Activated CD4-positive, alpha-beta T cell treated with anti-CD3 and anti-CD28 coated beads for 24 hours (primary cell): ENCODE measurements at places on chromosomes 5 and 9.

DNA sequence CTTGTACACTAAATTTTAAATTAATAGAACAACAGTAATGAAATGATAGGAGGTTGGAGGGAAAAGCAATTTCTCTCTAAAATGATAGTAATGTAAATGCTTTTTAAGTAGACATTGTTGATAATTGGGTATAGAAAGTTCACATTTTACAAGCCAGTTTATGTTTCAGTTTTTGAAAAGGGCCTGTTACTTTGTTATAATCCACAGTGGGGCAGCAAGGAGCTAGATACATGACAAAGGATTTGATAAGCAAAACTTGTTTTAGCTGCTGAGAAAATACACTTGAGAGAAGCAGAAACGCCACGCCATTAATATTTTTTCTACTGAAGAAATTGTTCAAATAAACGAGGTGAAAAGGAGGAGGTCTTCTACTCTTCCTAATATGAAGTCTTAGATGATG lies 30.2 kb downstream of the SREK1 start:
- DNase-seq = no peak

GRCh38 chr5:67652201-67652600 lies 455.6 kb upstream of the CD180 start:
- no peak for DNase-seq

DNA sequence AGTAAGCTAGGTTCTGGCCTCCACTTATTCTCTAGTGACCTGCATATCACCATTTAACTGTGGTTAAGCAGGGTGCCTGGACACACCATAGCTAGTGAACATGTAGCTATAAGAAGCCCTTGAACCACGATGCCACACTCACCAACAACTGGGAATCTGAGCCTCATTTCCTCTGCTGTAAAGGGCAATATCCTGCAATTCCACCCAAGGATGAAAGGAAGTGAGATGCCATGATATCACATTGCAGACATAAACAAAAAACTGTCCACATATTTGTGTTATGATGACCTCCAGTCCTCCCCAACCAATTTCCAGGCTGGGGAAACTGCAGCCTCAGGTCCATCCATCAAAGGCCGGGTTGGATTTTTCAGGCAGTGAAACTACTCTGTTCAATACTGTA lies 10.4 kb downstream of the TNIP1 start:
- no peak for DNase-seq

- DNase-seq = no peak
Measured at GRCh38 chr5:5066276-5067186, 73.6 kb upstream of the ADAMTS16 start.

GRCh38 chr5:147519380-147519779 lies 9.5 kb upstream of the DPYSL3 start:
- no peak for DNase-seq

DNA sequence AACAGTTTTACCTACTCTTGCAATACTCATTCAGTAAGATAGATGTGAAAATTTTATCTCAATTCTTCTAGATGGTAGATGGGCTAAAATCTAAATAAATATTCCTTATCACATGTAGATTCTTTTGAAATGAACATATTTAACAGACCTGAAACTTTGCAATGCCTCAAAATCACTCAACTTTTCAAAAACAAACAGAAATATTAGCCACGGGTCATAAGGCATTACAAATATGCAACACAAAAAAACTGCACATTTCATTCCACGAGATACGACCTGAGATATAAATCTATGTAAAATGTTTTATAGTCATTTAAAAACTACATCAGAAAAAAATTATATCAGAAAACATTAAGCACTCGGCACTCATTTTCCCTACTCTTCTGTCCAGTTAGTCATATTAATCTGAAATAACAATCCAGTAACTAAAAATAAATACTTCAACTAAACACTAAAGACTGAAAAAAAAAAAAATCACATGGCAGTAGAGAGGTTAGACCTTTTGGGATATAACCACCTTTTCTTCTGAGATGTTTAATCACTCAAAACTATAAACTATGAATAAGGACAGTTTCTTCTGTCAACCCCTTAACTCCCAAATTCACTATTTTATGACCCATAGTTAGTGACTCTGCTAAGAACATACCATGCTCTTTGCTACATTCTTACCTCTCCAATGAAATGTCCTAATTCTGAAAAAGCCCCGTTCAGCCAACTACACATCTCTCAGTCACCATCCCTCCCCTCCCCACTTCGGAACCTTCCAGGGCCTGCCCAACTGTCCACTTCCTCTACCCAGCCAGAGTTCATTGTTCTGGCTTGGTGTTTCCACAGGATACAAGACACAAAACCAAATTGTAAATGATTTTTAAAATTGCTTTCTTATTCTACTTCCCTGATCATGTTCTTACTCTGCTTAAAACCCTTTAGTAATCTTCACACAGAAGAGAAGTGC lies 6.4 kb downstream of the HOMER1 start:
- DNase-seq = no peak

- peak; percentile 4 for DNase-seq
Measured at GRCh38 chr9:135130207-135130976, 42.9 kb downstream of the OLFM1 start.

GRCh38 chr5:14598225-14598624 lies 16.6 kb downstream of the OTULINL start:
- no peak for DNase-seq

DNA sequence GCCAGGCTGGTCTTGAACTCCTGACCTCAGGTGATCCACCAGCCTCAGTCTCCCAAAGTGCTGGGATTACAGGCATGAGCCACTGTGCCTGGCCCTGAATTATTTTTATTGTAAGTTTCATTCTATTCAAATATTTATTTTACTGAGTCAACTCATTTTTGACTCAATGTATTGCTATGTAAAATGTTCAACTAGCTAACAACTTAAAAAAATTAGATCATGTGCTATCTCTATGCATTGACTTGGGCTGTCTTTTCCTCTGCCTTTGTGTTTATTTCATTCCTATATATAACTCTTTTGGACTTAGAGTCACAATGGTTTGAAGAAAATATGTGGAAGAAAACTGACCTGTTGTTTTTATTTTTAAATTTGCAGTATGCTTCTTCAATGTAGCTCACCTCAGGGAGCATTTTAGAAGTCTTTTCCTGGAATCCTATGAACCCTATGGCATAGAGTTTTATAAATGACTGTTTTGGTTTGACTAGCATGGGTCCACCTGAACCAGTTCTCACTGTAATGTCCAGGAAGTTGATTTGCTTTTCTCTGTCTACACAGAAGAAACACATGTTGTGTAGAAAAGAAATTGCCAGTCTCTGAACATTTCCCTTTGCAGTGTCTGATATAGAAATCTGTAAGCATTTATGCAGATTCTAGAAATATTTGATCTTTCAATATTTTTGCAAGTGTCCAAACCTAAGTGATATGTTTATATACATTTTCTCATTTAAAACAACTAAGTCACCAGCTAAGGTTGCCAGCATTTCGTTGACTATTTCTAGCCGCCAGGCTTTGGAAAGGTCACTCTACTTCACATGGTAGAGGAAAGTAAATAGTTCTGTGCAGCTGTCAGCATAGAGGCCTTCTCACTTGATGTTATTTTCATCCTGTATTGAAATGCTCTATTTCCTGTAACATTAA lies 138.8 kb downstream of the PCSK1 start:
- DNase-seq = no peak

GRCh38 chr9:115978091-115978490 lies 175.5 kb upstream of the PAPPA start:
- no peak for DNase-seq

DNA sequence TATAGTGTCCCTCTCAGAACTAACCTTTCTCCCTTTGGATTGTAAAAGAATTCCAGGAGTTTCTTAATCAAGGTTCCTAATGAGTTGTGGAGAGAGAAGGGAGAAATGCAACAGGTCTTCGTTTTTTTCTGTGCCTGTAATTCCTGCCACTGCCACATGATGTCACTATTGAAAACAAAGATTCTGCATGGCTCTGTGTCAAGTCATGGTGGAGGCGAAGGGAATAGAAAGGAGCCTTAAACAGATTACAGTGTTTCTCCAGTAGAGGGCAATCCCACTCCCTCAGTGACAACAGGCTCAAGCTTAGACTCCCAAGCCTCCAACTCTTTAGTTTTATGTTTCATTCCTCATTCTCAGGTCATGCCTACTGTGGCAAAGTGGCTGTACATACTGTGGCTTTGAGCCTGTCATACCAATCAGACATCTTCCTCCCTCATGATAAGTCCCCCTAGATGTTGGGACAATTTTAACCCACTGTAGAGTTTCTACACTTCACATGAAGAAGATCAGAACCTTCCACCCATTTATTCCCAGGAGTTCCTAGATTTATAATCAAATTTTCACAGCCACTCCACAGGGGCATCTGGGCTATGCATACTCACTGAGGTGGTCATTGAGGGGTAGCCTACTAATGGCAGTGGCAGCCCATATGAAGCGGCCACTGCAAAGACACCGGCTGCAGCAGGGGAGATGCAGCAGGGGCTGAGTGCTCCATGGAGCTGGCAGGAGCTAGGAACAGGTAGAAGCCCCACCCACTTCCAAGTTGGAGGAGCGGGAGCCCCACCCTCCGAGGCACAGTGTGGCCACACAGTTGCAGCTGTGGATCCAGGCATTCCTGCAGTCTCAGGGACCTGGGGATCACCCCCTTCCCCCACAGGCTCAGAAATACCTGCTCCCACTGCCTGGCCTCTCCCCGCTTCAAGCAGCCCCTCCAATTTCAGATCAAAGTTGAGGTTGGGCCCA lies 97.4 kb upstream of the TRIM32 start:
- DNase-seq = no peak

DNA sequence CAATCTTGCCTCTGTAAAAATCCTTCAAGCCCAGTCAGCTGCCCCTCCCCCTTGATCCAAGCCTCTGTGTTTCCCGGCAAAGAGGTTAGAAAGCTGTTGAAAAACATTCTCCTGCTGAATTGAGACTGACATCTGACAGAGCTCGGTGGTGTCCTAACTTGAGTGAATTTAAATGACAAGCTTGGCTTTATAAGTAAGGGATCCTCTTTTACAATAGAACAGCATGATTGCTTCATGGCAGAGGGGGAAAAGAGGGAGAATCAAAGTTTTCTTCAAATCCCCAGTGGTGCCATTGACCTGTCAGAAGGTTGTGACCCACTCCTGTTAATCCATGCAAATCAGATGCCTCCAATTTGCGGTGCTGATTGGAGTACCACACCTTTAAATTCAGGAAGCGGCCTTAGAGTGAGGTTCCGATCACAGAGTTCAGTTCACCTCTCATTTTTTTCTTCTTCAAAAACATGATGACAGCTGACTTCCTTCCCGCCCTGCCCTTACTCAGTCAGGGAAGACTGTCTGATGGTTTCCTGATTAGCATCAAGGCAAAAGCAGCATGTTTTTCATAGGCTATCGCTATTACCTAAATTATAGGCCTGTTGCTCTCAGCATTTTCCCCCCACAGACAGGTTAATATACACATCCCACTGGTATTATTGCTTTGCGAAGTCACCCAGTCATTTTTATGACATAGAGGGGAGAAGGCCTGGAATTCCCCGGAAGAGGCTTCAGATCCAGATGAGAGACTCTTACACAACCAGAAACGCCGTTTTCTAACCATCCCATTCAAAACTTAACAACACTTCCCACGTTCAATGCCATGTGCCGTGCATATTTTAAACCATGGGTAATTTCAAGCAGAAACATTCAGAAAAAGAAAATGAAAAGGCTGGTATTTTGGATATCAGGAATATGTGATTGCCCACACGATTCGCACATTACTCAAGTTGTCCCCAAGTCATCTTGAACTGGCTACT lies 141.4 kb downstream of the EBF1 start:
- DNase-seq = no peak

GRCh38 chr5:10441083-10441991 lies at the start of gene ROPN1L:
Gene ROPN1L, plus strand, starts transcription at chr5:10441879. Its CDS starts 289 bp downstream, at chr5:10442168.
- DNase-seq = peak; percentile 72

- DNase-seq = no peak
Measured at GRCh38 chr5:169636477-169637084, 494 bp upstream of the DOCK2 start.

- DNase-seq = no peak
Measured at GRCh38 chr5:89342106-89342876, 459.3 kb upstream of the MEF2C start.

DNA sequence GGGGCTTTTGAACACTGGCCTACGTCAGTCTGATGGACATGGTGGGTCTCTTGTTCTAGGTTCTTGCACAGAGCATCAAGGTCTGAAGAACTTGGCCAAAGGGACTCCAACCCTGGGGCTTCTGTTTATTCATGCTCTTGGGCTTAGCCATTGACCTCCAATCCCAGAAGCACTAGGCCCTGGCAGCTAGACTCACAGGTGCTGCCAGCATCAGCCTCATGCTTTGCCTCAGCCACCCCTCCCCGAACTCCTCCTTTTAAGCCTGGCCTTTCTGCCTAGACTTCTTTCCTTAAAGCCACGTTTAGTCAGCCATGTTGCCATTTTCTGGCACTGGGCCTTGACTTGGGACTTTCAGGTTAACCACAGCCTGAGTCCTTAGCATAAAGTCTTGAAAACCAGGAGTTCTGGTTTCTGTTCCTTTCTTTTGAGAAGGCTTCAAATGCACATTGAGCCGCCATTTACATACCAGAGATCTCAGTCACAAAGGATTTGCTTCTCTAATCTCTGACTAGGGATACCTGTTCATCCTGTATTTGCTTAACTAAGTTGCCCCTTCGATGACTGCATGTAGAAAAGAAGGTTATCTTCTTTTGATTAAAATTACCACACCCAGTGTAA lies 54.7 kb downstream of the ANGPTL2 start:
- no peak for DNase-seq

DNA sequence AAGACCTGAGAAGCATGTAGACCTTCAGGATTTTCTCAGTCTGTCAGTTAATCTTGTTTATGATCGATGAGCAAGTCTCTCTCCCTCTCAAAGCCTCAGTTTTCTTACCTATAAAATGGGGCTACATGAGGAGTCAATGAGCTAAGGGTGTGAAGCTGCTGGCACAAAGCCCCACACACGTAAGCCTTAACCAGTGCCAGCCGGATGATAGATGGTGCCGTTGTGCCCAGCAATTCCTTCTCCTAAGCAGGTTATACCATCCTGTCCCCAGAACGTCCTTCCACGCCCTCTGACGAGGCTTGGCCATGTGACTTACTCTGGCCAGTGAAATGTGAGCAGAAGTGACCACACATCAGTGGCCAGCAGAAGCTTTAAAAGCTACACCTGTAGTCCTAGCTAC lies 179.0 kb downstream of the C9orf50 start:
- DNase-seq = no peak

GRCh38 chr9:20054734-20055133 lies 265.9 kb upstream of the SLC24A2 start:
- no peak for DNase-seq

- DNase-seq = no peak
Measured at GRCh38 chr5:11611011-11611410, 293.2 kb downstream of the CTNND2 start.

DNA sequence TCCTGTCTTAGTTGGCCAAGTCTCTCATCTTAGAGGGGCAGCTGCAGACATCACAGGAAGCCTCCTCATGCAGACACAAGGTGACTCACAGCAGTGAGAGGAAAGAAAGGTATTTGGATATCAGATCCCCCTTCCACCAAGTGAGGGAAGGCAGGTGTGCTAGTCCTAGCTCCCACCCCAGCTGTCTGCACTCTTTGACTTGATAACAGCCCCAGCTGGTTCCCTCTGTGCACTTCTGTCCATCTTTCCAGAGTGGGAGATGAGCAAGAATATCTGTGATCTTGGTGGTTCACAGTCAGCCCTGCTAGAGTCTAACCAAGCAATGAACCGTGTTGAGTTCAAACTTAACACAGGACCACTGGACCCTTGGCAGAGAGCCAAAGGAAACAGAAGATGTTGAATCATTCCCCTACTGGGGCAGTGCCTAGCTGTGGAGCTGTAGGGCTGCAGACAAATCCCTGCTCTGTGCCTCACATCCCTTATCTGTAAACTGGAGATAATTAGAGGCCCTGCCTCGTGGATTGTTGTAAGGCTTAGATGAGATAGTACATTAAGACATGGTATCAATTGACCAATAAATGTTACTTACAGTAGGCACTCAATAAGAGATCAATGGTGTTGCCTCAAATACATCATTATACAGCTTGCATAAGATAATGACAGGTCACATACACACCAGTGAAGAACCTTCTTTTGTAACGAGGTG lies 39.1 kb downstream of the SH3RF2 start:
- no peak for DNase-seq
